ENCODE measurements at places on chromosomes 4 and X. TPM values are rescaled to one million over a fixed set of nuclear protein-coding genes. Genes with fewer than 3 reads are reported as not detected.

The MAGEH1 gene
- total RNA-seq = 14.7 TPM

The TMPRSS11F gene
- total RNA-seq = not detected

The VCX3A gene
- total RNA-seq = not detected

The OPRPN gene
- not detected for total RNA-seq

The PGAM4 gene
- total RNA-seq = not detected

The LIMCH1 gene
- not detected for total RNA-seq

The ADH7 gene
- total RNA-seq = not detected

The GRIA3 gene
- total RNA-seq = not detected
